ENCODE measurements at places on chromosomes 16 and 17.

- no peak for DNase-seq
Measured at GRCh38 chr16:19888834-19889233, 4.2 kb upstream of the GPRC5B start.

DNA sequence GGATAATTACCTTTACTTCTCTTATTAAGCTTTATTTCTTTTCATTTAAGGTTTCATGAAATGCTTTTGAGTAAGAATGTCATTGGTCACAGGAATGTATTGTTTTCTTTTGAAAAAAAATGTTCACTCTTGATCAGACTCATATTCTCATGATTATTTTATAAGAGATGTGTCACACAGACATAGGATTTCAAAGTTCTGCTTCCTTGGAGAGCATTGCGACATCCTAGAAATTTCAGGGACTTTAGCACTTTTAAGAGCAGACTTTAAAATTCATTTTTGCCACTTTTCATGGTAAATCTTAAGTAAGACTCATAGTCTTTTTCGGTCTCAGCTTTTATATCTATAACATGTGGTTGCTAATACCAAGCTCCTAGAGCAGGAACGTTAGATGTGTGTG lies 314.7 kb downstream of the CDH8 start:
- DNase-seq, result no peak

DNA sequence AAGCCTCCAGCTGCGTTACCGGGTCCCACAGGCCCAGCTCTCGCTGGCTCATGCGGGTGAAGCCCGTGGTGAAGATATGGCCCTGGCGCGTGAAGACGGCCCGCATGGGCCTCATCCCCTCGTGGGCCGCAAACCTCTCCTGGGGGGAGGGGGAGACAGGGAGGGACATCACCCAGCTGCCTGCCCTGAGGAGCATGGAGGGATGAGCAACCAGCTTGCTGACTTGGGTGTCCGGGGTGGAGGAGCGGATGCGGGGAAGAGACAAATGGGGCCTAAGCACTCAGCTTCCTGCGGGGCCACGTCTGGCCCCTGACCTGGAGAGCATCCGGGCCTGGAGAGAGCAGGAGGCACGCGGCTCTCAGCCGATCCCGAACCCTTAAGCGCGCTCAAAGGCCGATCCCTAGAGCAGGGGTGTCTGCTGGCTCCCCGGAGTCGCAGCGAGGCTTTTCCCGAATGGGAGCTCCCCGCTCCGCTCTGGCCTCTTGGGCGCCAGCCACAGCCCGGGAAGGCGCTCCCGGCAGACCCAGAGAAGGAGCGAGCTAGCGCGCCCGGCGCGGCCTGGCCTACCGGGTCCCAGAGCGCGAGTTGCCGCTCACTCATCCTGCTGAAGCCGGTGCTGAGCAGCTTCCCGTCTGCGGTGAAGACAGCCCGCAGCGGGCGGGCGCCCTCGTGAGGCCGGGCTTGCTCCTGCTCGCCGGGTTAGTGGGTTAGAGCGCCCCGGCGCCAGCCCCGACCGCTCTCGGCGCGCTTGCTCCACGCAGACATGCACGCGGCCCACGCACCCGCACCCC lies 5.0 kb downstream of the CORO6 start:
- DNase-seq, result peak; percentile 92

DNA sequence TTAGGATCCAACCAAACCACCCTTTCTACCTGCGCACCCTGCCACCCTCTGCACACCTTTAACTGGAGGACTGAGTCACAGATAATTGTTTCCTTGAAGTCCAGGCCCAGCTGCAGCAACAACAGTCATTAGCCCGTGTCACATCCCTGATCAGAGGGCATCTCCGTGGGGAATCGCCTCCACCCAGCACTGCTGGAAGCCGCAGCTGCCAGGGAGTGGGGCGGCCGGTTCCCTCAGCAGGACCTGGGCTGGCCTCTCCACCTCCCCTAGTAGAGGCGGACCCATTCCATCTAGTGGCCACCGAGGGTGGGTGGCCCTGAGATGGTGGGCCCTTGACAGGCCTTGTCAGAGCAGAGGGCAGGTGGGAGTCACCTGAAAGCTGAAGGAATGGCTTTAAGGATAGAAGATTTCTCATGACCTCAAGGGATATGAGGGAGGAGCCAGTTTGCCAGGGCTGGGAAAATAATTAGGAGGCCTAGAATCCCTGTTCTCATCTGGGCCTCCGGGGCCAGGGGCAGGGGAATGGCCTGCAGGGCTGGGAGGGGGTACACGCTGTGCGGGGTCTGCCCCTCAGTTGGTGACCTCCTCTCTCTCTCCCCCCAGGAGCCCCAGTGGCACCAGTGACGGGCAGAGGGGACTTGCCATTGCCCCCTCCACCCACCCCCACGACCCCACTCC lies 6.2 kb downstream of the PRSS53 start:
- DNase-seq, result no peak

DNA sequence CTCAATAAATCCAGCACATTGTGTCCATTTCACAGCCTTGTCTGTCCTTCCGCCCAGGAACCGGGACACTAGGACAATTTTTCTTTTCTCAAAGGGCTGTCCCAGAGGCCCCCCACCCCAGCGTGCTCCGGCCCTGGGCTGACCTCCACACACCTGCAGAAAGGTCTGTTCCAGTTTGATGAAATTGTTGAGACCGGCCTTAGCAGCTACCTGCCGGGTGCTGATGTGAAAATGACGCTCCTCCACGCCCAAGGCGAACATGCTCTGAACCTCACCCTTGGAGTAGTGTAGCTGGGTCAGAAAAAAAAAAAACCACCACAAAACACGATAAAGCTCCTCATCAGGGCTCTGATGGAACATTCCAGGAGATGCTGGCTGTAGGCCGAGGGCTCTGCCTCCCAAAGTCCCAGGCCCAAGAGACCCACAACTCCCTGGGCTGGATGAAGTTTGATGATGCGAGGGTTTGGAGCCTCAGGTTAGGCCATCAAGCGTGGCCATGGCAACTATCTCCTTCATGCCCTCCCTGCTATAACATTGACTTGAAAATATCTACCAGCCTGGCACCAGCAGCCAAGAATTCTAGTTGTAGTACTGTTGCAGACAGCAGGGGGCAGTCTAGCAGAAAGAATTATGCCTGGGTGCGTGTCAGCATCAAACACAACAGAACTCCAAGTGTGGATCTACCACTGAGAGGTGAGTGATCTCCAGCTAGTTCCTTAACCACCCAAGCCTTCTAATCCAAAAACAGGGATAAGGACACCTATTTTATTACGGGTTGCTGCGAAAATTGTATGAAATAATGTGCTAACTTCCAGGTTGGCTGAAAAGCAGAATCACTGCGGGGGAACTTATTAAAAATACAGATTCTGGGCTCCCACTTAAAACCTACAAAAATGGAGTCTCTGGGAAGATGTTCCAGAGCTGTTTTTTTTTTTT lies 62.1 kb downstream of the RMI2 start:
- DNase-seq, result peak; percentile 72

GRCh38 chr17:58327363-58328194 lies 1.0 kb downstream of the TSPOAP1 start:
- DNase-seq, result no peak

- no peak for DNase-seq
Measured at GRCh38 chr16:50301626-50302471, 35.5 kb downstream of the ADCY7 start.

- no peak for DNase-seq
Measured at GRCh38 chr17:17900615-17901520, 64.1 kb upstream of the SREBF1 start.

DNA sequence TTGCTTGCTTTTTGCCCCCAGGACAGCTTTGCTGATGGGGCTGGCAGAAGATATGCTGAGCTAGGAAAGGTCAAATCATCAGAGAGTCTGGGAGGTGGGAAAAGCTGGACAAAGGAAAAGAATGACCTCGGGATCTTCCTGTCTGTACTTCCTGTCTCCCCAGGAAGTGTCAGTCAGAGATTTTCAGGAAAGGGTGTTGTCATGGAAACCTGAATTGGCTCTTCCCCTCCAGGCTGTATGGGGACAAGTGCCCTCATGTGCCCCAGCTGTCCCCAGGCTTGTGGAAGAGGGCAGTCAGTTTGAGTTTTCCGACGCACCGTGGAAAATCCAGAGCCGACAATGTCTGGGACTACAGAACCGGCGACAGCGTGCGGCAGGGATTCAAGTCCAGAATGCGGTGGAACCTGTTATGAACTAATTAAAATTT lies 122.7 kb upstream of the ZFHX3 start:
- DNase-seq, result no peak

GRCh38 chr17:68382582-68383085 lies 74.7 kb downstream of the WIPI1 start:
- no peak for DNase-seq

DNA sequence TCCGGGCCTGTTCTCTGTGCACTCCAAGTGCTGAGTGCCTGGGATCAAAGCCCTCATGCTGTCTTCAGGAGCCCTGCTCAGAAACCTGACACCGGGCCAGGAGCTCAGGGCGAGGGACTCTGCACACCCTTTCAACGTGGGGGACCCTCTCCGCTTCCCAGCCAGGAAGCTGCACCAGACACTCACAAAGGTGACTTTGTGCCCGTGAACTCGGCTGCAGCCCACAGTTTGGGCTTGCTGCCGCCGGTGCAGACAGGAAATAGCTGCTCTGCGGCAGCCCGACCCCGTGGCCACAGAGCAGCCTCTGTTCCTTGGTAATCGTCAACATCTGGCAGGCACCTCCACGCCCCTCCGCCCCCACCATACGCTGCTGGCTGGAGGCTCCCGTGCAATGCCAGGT lies 93.4 kb upstream of the METRNL start:
- peak; percentile 91 for DNase-seq

- peak; percentile 33 for DNase-seq
Measured at GRCh38 chr17:80980397-80981061, 11.1 kb upstream of the CHMP6 start.

DNA sequence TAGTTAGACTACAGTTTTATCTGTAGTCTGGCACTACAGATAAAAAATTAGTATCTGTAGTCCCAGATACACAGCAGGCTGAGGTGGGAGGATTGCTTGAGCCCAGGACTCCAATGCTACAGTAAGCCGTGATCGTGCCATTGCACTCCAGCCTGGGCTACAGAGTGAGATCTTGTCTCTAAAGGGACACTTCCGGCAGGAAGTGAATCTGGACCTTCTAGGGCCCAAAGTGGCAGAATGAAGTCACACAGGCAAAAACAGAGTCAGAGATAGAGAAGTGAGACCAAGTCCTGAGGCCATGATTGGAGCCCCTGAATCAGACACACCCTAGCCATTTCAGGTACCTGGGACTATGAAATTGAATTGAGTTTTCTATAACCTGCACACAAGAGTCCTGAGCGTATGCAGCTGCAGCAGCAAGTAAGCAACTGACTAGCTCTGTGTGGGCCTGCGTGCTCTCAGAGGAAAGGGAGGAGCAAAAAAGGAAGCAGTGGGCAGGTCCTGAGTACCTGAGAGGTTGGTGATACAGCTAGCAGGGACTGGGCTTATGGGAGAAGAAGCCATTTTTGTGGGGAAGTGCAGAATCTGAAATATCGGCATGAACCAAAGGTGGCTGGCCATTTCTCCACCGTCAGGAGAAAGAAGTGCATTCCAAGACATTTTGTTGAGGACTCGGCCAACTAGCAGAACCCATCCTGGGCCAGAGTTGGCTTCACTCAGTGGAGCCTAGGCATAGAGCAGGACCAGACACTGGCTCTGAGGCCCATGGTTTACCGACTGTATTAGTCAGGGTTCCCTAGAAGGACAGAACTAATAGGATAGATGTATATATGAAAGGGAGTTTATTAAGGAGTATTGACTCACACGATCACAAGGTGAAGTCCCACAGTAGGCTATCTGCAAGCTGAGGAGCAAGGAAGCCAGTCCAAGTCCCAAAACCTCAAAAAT lies 27.2 kb upstream of the BRD7 start:
- DNase-seq, result peak; percentile 16

- no peak for DNase-seq
Measured at GRCh38 chr16:15485175-15485574, 50.8 kb downstream of the BMERB1 start.

GRCh38 chr17:8885967-8886684 lies 18.7 kb upstream of the PIK3R6 start:
- DNase-seq, result no peak

- DNase-seq, result no peak
Measured at GRCh38 chr17:64209356-64209941, 53.6 kb downstream of the TEX2 start.

- peak; percentile 46 for DNase-seq
Measured at GRCh38 chr16:30112197-30113030, 923 bp downstream of the GDPD3 start.

- DNase-seq, result no peak
Measured at GRCh38 chr17:36118477-36119353, 15.1 kb downstream of the CCL4 start.

GRCh38 chr17:7351665-7352502 lies at the start of gene KCTD11:
Gene KCTD11 (plus strand): TSS chr17:7352162.
- peak; percentile 57 for DNase-seq

GRCh38 chr17:5203908-5204294 lies 12.2 kb upstream of the ZNF594 start:
- DNase-seq, result no peak

DNA sequence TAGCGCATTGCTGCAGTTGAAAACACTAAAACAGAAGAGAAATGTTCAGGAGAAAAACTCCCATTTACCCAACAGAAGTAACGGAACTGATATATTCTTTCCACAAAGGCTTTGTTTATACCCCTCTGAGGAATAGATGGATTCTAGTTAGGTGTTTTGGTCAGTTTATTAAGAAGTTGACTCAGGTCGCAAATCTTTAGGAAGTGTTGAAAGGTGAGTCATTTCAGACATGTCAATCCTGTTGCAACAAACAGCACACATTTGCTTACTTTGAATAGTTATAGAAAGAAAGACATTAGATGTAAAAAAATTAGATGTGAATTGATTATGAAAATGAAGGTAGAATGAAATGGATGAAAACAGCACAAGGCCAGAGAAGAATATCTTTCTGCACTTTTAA lies 941.0 kb downstream of the KCNJ2 start:
- DNase-seq, result no peak

GRCh38 chr16:17578981-17579874 lies 108.5 kb upstream of the XYLT1 start:
- peak; percentile 80 for DNase-seq

- DNase-seq, result peak; percentile 69
Measured at GRCh38 chr16:67928561-67929364, 2.9 kb downstream of the CTRL start.

- DNase-seq, result peak; percentile 52
Measured at GRCh38 chr17:72421128-72422092, 300.6 kb downstream of the SOX9 start.

- DNase-seq, result no peak
Measured at GRCh38 chr17:2466931-2467330, 44.8 kb downstream of the METTL16 start.

DNA sequence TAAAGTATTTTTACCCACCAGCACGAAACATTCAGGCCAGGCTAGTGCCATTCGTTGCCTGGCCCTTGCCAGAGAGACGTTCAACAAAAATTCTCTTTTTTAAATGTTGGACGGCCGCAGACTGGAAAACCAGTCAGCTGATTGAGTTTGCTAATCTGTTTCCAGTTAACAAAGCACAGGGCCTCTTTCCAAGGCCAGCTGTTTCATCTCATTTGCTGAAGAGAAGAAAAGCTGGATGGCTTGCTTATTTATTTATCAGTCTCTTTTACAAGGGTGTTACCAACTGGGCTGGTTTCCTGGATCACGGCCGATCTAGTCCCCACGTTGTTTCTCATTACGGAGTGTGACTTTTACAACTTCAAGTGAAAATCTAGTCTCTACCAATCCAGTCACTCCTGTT lies 418.7 kb upstream of the DYNLRB2 start:
- no peak for DNase-seq

- no peak for DNase-seq
Measured at GRCh38 chr17:50187394-50187725, 14.1 kb downstream of the COL1A1 start.

Data from common myeloid progenitor, CD34-positive (primary cell).